Left colon (tissue), 2 donors: ENCODE measurements at places on chromosomes 7 and 10. TPM values are rescaled to one million over a fixed set of nuclear protein-coding genes. Genes with fewer than 3 reads are reported as not detected.
A peak's percentile ranks its signal among the peaks of the same experiment; 100 is the strongest.

DNA sequence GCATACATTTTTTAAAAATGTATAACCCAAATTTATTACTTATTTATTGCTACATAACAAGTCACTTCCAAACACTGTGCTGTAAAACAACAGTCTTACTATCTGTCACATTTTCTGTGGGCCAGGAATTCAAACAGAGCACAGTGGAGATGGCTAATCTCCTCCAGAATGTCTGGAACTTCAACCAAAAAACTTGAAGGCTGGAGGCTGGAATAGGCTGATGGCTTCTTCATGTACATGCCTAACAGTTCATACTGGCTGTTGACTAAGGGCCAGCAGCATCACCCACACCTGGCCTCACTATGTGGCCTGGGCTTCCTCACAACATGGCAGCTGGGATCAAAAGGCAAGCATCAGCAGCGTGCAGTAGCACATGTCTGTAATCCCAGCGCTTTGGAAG lies 92.4 kb upstream of the KMT2E start:
- DNase-seq, result no peak

ITGB8 gene
- total RNA-seq, result 8.8 TPM

DNA sequence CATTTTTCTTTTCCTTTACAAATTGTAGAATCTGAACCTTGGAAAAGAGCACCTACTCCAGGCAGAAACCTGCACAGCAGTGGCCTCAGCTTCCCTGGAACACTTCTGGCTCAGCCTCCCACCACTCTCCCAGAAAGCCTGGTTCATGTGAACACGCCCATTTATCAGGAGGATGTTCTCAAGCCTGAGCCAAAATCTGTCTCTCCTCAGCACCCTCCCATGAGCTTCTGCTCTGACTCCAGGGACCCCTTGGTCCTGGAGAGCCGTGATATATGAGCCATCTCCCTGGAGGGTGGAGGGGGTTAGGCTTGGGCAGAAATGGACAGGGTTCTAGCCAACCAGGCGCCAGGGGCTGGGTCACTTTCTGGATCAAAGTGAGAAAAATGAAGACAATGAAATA lies 10.1 kb downstream of the GDF2 start:
- no peak for DNase-seq

LOXL4 gene
- total RNA-seq, result 1.6 TPM

DNA sequence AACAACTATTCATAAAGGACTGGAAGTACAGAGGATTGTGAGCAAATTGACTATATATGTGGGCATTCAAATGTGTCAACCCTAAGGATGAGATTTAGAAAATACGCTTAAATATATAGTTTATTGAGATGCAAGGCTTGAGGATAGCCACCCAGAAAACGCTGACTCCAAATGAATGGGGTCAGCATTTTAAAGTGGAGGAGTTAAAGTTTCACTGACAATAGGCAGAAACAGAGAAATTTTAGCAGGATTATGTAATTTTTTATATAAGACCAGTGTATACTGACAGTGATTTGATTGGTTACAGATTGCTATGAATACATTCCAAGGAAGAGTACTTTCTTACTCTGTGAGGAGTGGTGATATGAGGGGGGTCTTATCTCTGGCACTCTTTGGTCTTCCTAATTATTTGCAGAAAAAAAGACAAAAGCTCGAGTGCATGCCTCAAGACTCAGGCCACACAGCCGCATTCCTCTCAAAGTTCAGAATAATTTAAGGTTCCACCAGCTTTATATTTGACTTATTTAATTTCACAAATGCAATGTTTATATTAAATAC lies 38.6 kb upstream of the ARL4A start:
- DNase-seq, result no peak

- DNase-seq, result no peak
Observed at GRCh38 chr7:30027065-30027456, 559 bp upstream of the FKBP14 start.

DNA sequence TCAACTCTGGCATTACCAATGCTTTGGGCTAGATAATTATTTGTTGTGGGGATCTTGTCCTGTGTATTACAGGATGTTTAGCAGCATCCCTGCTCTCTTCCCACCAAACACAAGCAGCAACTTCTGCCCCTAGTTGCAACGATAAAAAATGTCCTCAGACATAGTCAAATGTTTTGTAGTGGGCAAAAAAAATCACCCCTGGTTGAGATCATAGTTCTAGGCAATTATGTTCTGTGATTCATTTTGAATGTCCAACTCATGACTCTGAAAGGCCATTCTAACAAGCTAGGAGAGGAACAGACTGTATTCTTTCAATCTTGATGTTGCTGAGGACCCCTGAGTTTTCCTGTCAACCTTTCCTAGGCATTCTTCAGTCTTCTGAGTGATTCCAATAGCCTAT lies 79.5 kb downstream of the RTKN2 start:
- DNase-seq, result no peak

APBB1IP gene
- 2.0 TPM for total RNA-seq

- DNase-seq, result no peak
Observed at GRCh38 chr7:87225696-87226095, 6.2 kb upstream of the TMEM243 start.

ASAH2B gene
- 6.6 TPM for total RNA-seq

GRCh38 chr7:30837581-30837980 lies 66.4 kb downstream of the MINDY4 start:
- DNase-seq, result no peak

DNA sequence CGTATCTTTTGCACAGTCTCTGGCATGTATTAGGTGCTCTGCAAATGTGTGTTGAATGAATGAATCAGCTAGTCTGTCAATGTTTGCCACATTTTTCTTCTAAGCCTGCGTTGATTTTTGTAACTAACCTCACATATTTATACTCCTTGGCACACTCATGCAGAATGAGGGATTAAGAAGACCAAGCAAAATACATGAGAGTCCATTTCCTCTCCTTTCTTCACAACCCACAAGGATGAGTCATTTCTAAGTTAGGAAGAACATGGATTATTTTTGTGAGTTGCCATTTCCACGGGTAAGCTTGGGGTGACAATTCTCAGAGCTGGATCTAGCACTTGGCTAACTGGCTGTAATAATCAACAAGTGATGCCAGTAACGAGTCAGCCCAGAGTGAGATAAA lies 158.8 kb downstream of the TWIST1 start:
- no peak for DNase-seq

DLD gene
- total RNA-seq, result 129 TPM

DNA sequence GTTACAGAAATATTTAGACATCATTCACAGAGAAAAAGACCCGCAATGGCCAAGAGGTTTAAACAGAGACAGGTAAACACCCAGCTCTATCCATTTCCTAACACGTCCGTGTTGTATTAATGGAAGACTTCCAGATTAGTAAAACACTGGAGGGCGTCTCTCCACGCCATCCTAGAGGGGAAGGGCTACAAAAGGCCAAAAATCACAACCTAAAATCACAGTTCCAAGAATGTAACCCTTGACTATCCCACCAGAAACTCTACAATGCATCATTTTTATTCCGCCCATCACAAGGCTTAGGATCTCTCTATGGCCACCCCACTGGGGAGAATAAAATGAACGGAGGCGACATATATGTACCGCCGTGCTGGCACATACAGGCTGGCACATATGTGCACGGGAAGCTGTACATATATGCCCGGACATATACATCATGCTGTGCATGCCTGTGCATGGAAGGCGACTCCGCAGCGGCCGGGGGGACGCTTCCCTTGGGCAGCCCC lies 734 bp downstream of the PCLO start:
- no peak for DNase-seq

DNA sequence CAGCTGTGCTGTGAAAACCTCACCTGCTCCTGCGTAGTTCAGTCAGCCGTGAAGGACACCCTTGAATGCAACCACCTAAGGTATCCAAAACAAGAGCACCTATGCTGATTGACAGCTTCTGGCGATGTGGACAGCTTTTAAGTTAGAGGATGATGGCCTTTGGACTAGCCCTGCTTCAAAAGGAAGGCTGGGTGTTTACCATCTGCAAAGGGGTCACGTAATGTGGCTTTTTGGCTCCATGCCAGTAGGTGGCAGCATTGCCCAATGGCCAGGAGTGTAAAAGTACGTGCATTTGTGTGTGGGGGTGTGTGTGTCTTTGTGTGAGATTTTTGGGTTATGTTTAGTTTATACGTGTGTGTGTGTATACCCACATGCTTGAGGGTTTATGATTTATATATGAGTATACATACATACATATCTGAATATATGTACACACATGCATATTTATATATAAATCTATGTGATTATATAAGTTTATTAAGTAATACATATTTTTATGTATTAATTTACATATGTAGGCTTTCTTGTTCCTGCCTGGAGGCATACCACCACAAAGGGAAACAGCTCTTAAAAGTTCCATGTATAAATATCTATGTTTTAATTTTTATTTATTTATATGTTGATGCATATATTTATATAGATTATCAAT lies 236.3 kb upstream of the ANKRD30A start:
- peak; percentile 20 for DNase-seq

DYNC1I1 gene
- total RNA-seq, result 3.0 TPM

CLDN15 gene
- 22.1 TPM for total RNA-seq

ANKRD61 gene
- not detected for total RNA-seq

GRCh38 chr10:112369495-112370423 lies 4.2 kb upstream of the ACSL5 start:
- DNase-seq, result peak; percentile 23

DNA sequence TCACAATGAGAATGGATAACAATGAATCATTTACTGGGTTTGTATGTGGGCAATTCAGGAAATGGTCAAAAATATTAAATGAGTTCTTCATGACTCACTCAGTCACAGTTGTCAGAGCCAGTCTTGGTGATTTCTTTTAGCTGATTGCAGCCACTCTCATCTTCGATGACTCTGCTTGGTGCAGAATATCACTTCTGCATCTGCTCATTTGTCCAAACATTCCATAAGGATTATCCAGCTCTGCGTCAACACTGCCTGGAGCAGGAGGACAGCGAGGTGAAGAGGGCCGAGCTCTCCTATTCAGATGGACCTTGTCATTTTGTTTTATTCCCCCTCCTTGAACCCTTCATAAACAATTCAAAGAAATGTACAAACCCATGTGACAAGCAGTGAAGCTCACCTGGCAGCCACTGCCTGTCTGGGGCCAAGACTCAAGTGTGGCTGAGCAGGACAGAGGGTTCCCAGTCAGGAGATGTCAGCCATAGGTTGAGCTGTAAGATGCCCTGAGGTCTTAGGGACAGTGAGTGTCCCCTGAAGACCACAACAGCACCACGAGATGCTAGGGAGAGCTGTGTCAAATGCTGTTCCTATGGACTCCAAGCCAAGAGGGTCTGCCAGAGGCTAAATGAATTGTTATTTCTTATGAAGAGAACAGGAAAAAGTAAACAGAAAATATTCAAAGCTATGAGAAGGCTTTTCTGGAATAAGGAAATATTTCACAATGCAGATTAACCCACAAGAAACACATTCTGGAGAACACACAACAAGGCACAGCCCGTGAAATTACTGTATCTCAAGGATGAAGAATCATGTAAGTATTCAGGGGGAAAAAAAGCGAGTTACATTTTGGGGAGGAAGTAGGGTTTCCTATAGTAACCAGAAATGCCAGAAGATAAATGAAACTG lies 33.1 kb upstream of the EGFR start:
- no peak for DNase-seq

DNA sequence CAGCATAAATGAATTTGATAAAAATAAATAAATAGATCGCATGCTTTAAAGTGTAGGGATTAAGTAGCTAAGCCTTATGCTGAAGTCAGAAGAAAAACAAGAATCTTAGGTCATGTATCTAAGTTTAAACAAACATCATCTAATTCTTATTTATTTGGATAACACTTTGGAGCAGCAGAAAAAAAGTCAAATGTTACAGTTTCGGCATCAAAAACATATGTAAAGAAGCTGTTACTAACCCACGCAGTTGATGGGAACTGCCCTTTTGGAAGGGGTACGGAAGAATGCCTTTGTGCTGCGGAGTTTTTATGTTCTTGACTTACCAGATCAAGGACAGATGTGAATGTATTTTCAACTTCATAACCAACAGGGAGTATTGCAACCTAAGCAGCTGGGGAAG lies 37.3 kb upstream of the HABP2 start:
- no peak for DNase-seq

DNA sequence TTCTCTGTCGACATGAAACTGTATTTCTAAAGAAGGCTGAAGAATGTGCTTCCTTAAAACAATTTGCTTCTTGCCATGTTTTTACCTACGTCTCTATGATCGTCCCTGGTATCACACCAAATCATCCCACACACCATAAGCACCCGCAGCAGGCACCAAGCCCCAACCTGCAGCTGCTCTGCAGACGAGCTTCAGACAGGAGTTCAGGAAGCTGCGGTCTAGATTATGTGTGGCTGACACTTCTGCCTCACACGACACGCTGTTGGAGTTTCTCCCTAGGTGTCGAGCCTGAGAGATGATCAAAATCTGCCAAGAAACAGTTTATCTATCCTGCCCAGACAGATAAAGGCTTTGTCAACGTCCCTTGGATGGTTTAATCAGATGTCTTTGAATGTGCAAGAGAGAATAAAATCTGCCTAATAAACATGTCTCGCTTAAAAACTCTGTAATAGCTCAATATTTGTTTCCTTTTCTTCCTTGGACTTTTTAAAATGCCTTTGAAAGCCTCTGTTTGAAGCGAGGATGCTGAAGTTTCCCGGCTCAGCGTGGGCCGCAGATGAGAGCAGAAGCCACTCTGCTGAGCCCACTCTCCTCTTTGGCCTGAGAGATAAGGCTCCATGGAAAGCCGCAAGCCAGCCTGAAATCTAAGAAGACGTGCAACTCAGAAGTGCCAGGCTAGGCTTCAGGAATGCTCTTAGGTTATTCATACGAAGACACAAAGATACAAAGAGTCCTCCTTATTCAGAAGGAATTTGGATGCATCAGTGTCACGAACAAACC lies 158.3 kb upstream of the PFKP start:
- DNase-seq, result no peak

DNA sequence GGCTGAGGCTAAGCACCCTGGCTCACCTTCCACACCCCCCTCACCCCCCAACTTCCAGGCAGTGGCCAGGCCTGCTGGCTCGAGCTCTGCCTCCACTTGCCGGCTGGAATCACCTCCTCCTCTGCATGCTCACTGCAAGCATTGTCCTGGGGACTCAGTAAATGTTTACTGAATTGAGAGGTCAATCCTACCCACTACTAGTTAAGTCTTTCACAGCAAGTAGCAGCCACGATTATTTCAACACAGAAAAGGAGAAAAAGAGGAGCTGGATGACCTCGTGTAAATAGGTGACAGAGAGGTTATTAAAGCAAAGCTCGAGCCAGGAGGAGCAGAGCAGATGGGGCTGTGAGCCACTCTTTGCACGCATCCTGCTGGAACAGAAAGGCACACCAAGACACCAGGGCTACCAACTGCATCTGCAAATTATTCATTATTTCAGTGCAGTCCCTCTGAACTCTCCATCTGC lies 32.1 kb downstream of the HIPK2 start:
- DNase-seq, result no peak

- DNase-seq, result no peak
Observed at GRCh38 chr10:26464632-26465280, 26.6 kb downstream of the APBB1IP start.

PTPN12 gene
- 40.6 TPM for total RNA-seq

DNA sequence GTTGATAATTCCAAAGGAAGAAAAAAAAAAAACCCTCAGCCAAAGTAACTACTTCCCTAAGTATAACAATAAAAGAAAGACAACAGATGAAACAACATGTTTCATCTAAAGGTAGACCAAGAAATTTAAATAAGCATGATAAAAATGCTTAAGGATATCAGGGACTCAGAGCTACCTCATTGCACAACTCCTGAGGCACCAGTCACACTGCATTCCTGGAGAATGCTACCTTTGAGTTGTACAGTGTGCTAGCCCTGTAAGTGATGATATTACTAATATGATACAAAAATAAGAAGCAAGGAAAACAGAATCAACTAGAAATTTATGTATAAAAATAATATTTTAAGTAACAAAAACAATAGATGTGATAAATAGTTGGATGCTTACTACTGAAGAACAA lies 29.5 kb upstream of the C7orf33 start:
- no peak for DNase-seq

GRCh38 chr10:21022821-21023220 lies 125.7 kb upstream of the NEBL start:
- no peak for DNase-seq
